ENCODE measurements at places on chromosomes 4 and X.

DNA sequence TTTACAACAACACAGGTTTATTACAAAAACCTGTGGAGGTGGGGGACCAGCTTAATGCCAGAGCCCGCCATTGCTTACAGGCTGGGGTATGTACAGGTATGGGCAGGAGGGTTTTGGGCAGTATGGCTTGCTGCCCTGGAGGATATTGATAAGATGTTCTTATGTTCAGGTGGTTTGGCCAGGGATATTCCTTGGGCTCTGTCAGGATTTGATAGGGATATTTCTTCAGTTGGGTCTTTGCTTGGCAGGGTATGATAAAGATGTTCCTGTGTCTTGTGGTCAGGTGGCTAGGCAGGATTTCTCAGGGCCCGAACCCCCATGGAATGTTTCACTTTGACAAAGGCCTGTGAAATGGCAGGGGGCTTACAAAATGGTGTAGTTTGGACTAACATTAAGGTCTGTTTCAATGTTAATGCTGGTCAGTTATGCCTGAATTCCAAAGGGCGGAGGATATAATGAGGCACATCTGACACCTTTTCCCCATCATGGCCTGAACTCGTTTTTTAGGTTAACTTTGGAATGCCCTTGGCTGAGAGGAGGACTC is 3.1 kb downstream of the MGST2 start:
- no peak for DNase-seq

GRCh38 chrX:109830157-109830703 is 97.2 kb upstream of the ACSL4 start:
- DNase-seq: no peak

- DNase-seq: no peak
Observed at GRCh38 chr4:158630893-158631292, 40.8 kb downstream of the C4orf46 start.

DNA sequence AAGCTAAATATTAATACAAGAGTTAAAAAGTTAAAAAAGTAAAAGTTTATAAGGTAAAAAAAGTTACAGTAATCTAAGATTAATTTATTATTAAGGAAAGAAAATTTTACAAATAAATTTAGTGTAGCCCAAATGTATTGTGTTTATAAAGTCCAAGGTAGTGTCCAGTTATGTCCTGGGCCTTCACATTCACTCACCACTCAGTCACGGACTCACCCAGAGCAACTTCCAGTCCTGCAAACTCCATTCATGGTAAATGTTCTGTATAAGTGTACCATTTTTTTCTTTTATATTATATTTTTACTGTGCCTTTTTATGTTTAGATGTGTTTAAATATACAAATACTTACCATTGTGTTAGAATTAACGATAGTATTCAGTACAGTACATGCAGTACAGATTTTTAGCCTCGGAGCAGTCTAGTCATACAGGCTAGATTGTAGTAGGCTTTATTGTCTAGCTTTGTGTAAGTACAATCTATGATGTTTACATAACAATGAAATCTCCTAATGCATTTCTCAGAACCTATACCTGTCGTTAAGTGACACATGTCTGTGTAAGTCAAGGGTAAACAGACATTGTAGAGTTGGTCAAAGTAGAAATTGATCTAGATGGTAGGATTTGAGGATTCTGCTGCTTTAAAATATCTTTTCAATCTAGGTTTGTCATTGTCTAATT is 197.7 kb downstream of the GC start:
- no peak for DNase-seq

- no peak for DNase-seq
Observed at GRCh38 chrX:104913348-104913747, 307.1 kb downstream of the TEX13A start.

DNA sequence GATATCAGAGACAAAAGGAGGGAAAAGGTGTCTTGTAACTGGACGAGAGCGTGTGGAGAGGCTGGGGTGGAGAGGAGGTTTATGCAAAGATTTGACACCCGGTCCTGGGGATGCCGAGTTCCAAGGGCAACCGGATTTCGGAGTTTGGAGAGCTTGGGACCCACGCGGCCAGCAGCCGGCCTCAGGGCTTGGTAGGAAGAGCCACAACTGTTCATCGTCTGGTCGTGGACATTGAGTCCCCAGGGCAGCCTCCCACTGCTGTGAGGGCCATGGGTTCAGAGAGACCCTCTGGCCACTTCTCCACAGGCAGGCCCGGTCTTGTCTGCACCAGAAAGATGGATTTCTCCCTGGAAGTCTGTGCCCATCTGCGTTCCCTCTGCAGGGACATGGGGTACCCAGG is 46.8 kb downstream of the SHOX start:
- DNase-seq: no peak

GRCh38 chrX:69538321-69538876 is 34.3 kb downstream of the NALF2 start:
- DNase-seq: no peak

GRCh38 chr4:128516301-128516969 is 228.8 kb upstream of the PGRMC2 start:
- no peak for DNase-seq

- DNase-seq: no peak
Observed at GRCh38 chr4:35459045-35459444, 785.3 kb downstream of the ARAP2 start.

GRCh38 chrX:150887906-150888465 is 10.5 kb downstream of the CD99L2 start:
- DNase-seq: no peak

DNA sequence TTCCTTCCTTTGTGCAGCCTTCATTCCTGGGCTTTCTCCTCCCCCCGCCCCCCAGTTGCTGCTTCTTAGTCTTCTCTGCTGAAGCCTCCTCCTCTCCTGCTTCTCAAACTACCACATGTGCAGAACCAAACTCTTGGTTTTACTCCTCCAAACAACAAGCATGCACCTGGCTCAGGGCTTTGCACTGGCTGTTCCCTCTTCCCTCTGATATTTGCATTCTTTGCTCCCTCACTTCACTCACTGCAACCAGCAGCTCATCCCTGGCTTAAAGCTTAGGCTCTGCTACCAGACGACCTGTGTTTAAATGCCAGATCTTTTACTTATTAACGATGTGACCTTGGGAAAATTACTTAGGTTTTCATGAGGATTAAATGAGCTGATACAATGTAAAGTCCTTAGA is 51.4 kb downstream of the MED28 start:
- no peak for DNase-seq

- DNase-seq: no peak
Observed at GRCh38 chrX:131544218-131544617, 344 bp downstream of the OR13H1 start.

- no peak for DNase-seq
Observed at GRCh38 chr4:125739760-125740159, 425.0 kb downstream of the FAT4 start.

- no peak for DNase-seq
Observed at GRCh38 chr4:6367371-6367851, 97.8 kb downstream of the WFS1 start.

GRCh38 chr4:107432451-107432850 is 287.6 kb downstream of the PAPSS1 start:
- DNase-seq: no peak

- no peak for DNase-seq
Observed at GRCh38 chrX:53817548-53817947, 131.0 kb upstream of the HUWE1 start.

DNA sequence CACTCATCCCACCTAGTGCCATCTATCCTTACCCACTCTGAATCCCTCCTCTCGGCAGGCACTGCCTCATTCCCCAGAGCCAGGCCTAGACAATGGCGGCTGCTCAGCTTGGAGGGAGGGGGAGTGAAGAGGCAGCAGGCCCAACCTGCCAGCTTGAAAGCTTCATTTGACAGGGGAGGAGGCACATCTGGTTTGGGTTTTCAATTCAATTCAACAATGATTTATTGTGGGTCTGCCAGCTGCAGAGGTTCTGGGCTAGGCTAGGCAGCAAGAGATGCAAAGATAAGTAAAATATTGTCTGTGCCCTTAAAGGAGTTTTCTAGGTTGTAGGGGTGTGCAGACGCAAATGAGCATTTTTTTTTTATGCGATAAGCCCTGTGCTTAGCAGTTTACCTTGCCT is 58.5 kb downstream of the RTL9 start:
- DNase-seq: no peak

GRCh38 chr4:31272331-31273061 is 552.3 kb downstream of the PCDH7 start:
- DNase-seq: no peak

- no peak for DNase-seq
Observed at GRCh38 chr4:134773497-134774000, 572.0 kb upstream of the PABPC4L start.

GRCh38 chr4:181345931-181346330 is 897.3 kb upstream of the TENM3 start:
- no peak for DNase-seq

GRCh38 chr4:56400560-56400959 is 13.3 kb upstream of the AASDH start:
- DNase-seq: no peak

- DNase-seq: peak; percentile 75
Observed at GRCh38 chr4:158865520-158866177, 96.8 kb downstream of the FNIP2 start.

DNA sequence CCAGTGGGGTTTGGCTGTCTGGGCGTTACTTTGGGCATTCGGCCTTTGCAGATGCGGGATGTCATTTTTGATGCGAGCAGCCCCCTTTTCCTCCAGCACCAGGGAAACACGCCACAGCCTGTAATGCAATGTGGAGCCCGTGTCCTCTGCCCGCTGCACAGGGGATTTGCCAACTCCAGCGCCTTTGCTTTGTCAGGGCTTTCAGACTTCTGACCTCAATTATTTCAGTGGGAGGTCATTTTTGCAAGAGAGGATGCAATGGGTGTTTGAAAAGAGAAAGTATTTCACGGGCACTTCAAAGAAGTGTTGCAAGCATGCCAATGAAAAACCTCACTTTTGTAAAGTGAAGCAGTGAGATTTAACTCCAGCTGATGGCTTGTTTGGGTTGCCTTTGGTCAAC is 11.5 kb downstream of the CLCN4 start:
- DNase-seq: no peak

DNA sequence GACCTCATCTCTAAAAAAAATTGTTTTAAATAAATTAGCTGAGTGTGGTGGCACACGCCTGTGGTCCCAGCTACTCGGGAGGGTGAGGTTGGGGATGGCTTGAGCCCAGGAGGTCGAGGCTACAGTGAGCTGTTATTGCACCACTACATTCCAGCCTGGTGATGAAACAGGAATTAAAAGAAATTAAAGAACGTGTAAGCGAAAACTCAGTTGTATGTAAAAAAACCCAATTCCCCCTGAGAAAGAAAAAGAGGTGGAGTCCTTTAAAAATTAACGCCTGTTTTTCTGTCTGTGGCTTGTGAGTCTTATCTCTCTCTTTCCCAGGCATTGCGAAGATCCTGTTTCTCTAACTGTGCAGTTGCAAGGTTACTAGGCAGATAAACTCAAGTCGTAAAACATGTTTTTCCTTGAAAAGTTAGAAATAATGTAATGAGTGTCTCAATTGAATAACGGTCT is 22.1 kb downstream of the EPGN start:
- no peak for DNase-seq

DNA sequence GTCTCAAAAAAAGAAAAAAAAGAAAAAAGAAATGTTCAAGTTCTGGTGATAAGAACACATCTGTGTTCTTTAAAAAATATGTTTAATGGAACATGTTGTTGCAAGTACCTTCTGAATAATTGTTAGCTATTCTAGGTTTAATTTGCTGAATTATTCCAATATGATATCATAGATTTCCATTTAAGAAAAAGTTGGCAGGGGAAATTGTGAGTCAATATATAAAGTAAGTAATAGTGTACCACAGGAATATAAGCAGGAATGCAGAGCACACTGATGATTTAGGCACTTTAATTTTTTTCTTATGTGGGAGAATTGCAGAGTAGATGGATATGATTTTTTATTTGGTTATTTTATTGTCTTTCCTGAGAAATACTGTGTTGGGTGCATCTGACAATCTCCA is 190.7 kb downstream of the RPA4 start:
- no peak for DNase-seq

DNA sequence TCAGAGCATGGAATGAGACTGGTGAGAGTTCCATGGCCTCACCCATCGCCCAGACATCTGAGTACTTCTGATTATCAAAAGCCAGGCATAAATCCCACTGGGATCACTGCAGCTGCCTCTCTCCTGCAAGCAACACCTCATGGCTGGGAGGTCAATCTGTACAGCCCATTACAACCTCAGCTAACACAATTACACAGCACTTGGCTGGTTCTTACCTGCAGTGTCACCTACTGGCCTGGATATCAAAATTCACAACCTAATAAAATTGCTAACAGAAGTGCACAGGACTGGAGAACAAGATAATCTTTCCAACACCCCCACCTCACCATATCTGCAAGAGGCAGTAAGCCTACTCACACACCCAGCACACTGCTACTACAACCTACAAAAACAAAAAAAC is 341.7 kb upstream of the NDST3 start:
- no peak for DNase-seq

- DNase-seq: no peak
Observed at GRCh38 chr4:153538487-153539357, 72.6 kb downstream of the TMEM131L start.

GRCh38 chr4:5964030-5964429 is 54.2 kb downstream of the C4orf50 start:
- DNase-seq: no peak

GRCh38 chr4:66639361-66639760 is 905.9 kb downstream of the CENPC start:
- peak; percentile 6 for DNase-seq

- DNase-seq: no peak
Observed at GRCh38 chr4:181204109-181204508, 1039.1 kb upstream of the TENM3 start.

DNA sequence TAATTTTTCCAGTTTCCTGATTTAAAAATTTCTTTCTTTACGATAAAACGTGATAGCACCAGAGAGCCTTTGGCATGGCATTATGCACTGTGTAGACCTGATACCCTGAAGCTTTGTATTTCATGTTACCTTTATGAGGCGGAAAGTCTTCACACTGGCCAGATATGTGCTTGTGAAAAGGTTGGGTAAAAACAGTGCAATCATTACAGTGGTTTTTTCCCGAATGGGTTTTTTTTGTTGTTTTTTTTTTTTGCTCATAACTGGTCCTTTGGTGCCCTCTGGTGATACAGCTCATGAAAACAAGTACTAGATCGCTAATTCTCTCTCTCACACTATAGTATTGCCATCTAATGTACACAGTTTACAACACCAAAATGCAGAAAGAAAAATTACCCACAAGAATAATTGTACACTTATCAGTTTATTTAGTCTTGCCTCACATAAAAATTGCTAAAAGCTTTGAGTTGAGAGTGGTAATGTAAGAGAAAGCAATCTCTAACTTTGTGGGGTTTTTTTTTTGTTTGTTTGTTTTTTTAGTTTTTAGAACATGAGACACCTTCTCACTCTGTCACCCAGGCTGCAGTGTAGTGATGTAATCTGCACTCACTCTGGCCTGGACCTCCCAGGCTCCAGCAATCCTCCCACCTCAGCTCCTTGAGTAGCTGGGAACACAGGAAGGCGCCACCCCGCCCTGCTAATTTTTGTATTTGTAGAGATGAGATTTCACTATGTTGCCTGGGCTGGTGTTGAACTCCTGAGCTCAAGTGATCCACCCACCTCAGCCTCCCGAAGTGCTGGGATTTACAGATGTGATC is 21.3 kb downstream of the SPCS3 start:
- no peak for DNase-seq

GRCh38 chrX:129115104-129115503 is 408.2 kb downstream of the SMARCA1 start:
- DNase-seq: no peak
